ENCODE measurements at places on chromosomes 11 and 22. TPM values are rescaled to one million over a fixed set of nuclear protein-coding genes. Genes with fewer than 3 reads are reported as not detected.

FUT4 gene
- 8.0 TPM for total RNA-seq

DBX1 gene
- not detected for total RNA-seq

DNA sequence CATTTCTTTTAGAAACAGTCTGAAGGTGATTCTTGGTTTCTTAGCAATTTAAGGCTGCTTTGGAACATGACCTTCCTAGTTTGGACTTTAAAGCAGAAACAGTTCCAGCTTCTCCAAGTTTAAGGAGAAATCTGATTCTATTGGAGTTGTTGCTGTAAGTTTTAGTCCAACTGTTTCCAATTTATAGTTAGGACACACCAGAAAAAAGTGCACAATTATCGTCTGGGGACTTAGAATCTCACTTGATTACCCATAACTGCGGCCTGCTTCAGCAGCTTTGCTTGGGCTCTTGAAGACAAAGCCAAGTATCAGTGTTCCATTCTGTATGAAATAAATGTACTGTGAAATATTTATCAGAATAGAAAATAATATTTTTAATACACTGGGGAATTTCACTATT is 246.6 kb downstream of the TMEM135 start:
- no peak for DNase-seq

GRCh38 chr11:57316017-57316416 is 8.7 kb downstream of the TNKS1BP1 start:
- no peak for DNase-seq

Data from activated T-helper 1 cell treated with anti-CD3 and anti-CD28 coated beads, Interleukin-12 subunit alpha, Interleukin-12 subunit beta, Interleukin-2, Interleukin-4 antibody, amounts not matched to agents 30 ng/mL and 10 ng/mL and 1 ng/mL, durations not matched to agents 14 hours and 24 hours and 36 hours (primary cell).